ENCODE measurements at places on chromosomes 6 and 20. TPM values are rescaled to one million over a fixed set of nuclear protein-coding genes. Genes with fewer than 3 reads are reported as not detected.

The GPX5 gene
- not detected for total RNA-seq

The OOEP gene
- not detected for total RNA-seq

The RFX6 gene
- not detected for total RNA-seq

The BNIP5 gene
- not detected for total RNA-seq

The ELOVL2 gene
- total RNA-seq, result 0.86 TPM

The BMP6 gene
- 4.4 TPM for total RNA-seq

DNA sequence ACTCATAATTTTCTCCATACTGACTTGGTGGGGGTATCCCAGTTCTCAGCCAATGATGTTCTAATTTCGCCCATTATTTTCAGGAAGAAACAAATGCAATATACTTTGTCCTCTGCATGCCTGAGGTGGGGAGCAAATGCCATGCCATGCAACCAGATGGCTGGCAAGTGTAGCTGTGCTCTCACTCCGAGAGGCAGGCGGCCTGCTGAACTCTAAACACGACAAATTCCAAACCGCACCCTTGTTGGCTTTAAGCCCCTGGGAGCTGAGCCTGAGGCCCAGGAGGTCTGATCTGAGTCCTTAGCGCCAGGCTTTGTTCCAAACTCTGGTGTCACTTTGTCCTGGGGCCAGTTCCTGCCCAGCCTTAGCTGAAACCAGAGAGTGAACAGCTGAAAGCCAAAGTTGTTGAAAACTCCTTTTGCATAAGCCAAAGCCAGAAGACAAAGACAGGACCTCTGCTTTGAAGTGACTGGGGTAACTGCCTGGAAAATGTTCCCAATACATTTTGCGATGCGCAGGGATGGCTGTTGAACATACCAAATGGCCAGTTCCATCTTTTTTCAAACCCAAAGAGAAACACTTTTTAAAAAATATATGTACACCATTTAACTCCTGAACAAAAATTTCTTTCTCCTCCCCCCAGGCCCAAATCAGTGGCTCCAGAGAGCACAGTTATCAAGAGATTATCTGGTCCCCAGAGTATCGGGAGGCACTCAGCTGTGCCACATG is 46.2 kb downstream of the TTI1 start:
- peak; percentile 69 for DNase-seq

- no peak for DNase-seq
These were observed 39.3 kb upstream of the HIVEP1 start for GRCh38 chr6:11972806-11973205.

DNA sequence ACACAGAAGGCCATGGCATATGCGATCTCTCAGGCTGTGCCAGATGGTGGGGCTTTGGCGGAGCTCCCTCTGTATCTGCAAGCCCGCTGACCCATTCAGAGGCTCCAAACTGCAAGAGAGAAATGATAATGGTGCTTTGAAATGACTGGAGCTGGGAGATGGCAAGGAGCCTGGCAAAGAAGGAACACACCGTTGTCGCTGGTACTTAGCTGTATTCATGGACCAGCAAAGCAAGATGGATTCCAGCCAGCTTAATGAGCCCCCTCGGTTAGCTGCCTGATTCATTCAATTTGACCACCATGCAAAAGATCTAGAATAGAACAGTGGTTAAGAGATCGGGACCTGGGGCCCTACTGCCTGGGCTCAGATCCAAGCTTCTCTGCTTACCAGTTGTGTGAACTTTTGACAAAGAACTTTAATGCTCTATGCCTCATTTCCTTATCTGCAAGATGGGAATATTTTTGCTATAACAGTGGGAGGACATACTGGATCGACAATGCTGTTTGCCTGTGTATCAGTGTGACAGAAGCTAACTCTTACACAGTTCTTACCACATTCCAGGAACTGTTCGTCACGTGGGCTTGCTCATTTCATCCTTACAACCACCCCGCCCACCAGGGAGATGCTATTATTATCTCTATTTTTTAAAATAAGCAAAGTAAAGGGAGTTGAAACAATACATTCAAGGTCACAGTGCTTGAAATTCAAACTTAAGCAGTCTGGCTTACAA is 317.8 kb upstream of the SULF2 start:
- no peak for DNase-seq

GRCh38 chr6:35017411-35018181 is 123.5 kb downstream of the TCP11 start:
- peak; percentile 55 for DNase-seq

- DNase-seq, result no peak
These were observed 68.5 kb downstream of the SRC start for GRCh38 chr20:37414224-37415035.

DNA sequence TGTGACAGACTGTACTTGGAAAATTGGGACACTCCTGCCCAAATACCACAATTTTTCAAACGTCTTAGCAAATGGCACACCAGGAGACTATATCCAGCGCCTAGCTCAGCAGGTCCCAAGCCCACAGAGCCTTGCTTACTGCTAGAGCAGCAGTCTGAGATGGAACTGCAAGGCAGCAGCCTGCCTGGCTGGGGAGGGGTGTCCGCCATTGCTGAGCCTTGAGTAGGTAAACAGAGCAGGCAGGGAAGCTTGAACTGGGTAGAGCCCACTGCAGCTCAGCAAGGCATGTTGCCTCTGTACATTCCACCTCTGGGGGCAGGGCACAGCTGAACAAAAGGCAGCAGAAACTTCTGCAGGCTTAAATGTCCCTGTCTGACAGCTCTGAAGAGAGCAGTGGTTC is 1003.3 kb upstream of the MAP3K7 start:
- no peak for DNase-seq

DNA sequence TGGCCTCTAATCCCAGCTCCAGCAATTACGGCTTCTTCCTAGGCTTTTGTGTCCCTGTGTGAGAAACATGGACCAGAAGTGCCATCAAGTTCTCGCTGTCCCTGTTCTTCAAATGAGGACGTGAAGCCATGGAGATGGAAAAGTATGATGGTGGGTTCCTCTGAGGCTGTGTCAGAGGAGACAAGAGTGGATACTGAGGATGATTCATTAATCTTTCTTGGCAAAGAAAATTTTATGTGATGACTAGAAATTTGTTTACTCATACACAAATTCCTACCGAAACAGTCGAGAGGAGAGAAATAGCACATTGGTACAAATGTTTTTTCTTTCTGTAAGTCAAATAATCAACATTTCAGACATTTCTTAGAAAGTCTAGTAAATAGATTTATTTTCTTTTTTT is 35.0 kb upstream of the PNRC1 start:
- DNase-seq, result no peak

- DNase-seq, result no peak
These were observed 124.7 kb upstream of the SASH1 start for GRCh38 chr6:148217921-148218320.

GRCh38 chr6:90106449-90106848 is 190.2 kb downstream of the BACH2 start:
- no peak for DNase-seq

- no peak for DNase-seq
These were observed 24.6 kb upstream of the SERPINB1 start for GRCh38 chr6:2866171-2866846.

DNA sequence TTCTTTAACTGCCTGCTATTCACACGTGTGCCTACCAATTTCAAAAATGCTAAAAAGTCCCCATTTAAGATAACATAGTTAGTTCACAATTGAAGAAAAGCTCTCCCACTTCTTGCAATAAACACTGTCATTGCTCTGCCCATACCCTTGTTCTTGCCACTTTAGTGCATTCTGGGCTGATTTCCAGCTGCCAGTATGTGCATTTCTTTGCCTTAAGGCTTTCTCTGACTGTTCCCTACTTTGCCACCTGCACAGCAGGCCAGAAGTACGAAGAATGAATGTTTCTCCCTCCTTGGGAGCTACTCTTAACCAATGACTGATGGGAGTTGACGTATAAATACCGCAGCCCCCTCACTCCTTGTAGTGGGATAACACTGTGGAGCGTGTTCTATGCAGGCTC is 16.0 kb upstream of the ATRN start:
- DNase-seq, result no peak

DNA sequence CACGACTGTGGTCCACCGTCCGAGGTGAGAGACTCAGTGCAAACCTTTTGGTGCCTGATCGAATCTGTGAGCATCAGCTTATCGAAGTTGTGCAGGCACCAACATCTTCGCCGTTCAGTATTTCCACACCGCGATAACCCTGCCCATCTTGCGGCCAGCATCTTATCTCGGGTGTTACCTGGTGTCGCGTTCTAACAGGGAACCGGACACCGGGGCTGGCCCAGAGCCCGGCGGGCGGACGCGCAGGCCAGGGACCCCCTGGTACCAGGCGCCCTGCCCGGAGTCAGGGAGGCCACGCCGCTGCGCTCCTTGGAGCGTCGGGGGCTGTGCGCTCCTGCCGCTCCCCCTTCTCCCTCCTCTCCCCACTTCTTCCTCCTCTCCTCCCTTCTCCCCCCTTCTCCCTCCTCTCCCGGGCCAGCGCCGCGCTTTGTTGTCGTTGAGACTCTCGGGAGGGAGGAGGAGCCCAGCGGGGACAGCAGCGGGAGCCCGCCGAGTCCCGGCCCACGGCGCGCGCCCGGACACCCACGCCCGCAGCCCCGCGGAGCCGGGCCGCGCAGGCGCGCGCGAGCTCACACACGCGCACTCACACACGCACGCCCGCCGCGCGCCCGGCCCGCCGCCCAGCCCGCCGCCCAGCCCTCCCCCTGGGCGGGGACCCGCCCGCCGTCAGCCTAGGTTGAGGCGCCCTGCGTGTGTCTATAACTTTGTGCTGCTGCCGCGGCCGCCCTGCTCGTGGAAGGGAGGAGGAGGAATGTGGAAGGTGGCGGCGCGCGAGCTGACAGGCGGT is 1.4 kb upstream of the FOXO3 start:
- DNase-seq, result peak; percentile 90

DNA sequence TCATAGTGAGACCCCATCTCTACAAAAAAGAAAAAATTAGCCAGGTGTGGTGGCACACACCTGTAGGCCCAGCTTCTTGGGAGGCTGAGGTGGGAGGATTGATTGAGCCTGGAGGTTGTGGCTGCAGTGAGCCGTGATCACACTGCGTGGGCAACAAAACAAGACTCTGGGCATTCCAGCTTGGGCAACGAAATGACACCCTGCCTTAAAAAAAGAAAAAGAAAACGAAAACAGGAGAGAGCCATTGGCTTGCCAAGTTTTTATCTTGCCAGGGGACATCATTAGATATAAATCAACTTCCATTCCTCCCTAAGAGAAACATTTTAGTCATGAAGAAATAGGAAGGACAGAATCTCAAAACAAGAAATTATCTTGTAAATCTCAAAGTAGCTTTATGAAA is 109.5 kb downstream of the MAP3K7 start:
- DNase-seq, result no peak

- DNase-seq, result no peak
These were observed 111.0 kb upstream of the FRMD1 start for GRCh38 chr6:168190014-168190405.

DNA sequence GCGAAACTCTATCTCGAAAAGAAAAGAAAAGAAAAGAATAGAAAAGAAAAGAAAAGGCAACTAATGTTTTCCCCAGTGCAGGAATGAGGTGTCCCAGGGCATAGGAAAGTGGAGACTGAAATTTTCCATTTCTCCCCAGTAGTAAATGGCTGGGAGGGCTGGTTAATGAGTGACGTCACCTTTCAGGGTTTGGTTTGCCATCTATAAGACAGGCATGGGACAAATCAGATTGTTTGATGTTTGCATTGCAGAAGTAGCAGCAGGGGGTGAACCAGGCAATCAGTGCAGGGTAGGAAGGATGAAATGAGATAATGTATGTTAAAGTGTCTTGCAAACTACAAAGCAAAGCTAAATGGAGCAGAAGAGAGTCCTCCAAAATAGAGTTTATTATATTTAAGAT is 533.4 kb downstream of the PKHD1 start:
- DNase-seq, result no peak

DNA sequence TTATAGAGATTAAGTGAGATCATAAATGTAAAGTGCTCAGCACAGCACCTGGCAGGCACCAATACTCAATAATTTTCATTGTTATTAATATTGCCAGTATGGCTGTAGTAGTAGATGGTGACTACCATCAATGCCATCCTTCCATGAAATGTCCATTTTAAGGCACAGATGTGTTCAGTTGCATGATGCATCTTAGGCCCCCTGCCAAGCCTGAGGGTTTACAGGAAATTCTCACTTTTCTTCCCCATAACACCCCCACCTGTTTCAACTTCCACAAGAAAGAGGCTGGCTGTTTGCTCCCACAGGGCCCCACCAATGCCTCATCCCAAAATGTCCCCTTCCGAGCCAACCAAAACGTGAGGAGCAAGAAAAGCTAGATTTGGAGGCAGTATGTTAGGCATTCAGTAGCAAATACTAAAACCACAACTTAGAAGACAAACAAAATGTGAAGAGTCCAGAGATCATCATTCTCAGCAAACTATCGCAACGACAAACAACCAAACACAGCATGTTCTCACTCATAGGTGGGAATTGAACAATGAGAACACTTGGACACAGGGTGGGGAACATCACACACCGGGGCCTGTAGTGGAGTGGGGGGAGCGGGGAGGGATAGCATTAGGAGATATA is 110.6 kb upstream of the NHSL1 start:
- DNase-seq, result no peak

GRCh38 chr20:36957875-36958667 is 6.6 kb upstream of the SAMHD1 start:
- no peak for DNase-seq

GRCh38 chr20:38113401-38114325 is 51.4 kb downstream of the TGM2 start:
- no peak for DNase-seq

DNA sequence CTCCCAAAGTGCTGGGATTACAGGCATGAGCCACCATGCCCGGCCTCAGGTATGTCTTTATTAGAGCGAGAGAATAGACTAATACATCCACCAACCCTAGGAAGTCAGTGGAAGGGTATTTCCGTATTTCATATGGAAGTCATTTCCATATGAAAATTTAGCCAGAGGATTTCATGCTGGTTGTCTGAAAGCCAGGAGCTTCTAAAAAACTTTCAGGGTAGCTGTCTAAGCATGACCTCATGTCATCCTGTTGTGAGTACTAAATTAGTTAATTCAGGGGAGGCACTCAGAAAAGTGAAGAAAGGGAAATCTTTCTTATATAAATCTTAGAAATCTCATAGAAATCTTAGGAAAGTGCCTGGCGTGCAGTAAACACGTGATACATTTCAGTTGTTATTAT is 16.5 kb downstream of the SLC52A3 start:
- DNase-seq, result no peak

DNA sequence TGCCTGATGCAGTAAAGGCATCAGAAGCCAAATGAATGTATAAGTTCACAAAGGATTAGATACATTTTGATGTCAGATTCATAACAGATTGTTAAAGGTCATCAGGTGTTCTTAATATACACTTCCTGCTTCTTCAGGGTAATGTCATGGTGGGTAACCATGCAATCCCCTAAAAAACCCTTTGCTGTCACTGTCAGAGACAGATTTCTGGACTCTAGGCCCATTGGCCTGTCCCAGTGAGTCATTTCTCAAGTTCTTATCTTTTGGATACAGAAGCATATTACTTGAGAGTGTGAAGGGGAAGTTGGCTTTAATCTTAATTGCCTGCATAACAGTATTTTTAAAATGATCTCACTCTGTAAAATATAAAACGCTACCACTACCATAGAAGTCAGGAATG is 895.6 kb upstream of the MAP3K7 start:
- DNase-seq, result no peak

Data from adrenal gland (tissue), 19 donors.